Cortex of kidney (tissue), 1 donor: ENCODE measurements at places on chromosomes 12 and 14.

GRCh38 chr12:132456944-132457495, 32.9 kb upstream of the FBRSL1 start:
- no peak for DNase-seq

GRCh38 chr14:25048170-25049016, 1.6 kb downstream of the STXBP6 start:
- no peak for DNase-seq

DNA sequence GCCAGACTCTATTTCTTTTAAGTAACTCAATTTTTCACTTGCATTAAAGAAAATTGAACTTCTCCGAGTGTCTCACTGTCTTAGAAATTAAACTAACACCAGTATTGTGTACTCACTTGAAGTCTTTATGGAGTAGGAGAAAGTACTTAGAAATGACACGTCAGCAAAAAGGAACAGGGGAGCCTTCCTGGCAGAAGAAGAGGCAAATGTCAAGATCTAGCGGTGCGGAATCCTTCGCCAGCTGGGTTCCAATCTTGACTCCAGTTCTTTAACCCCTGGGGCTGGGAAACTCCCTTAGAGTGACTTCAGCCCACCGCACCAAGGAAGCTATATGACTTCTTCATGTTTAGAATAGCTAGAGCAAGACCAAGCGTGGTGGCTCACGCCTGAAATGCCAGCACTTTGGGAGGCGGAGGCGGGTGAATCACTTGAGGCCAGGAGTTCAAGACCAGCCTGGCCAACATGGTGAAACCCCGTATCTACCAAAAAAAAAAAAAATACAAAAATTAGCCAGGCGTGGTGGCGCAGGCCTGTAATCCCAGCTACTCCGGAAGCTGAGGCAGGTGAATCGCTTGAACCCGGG, 34.4 kb downstream of the WBP11 start:
- DNase-seq, result no peak

DNA sequence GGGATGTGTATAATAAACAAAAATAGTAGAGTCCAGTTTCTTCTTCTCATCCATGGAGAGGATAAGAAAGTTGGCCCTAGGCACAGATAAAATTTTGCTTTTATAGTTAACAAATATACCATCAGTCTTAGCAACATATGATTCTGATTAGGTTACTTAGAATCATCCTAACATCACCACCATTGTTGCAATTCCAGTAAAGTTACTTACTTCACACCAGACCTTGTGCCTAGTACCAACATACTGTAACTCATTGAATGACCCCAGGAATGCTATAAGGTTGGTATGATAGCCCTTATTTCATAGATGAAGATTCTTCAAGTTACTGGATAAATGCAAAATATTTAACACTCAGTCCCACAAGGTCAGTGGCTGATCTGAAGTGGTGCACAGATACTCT, 183.8 kb upstream of the ATP2B1 start:
- DNase-seq, result no peak

DNA sequence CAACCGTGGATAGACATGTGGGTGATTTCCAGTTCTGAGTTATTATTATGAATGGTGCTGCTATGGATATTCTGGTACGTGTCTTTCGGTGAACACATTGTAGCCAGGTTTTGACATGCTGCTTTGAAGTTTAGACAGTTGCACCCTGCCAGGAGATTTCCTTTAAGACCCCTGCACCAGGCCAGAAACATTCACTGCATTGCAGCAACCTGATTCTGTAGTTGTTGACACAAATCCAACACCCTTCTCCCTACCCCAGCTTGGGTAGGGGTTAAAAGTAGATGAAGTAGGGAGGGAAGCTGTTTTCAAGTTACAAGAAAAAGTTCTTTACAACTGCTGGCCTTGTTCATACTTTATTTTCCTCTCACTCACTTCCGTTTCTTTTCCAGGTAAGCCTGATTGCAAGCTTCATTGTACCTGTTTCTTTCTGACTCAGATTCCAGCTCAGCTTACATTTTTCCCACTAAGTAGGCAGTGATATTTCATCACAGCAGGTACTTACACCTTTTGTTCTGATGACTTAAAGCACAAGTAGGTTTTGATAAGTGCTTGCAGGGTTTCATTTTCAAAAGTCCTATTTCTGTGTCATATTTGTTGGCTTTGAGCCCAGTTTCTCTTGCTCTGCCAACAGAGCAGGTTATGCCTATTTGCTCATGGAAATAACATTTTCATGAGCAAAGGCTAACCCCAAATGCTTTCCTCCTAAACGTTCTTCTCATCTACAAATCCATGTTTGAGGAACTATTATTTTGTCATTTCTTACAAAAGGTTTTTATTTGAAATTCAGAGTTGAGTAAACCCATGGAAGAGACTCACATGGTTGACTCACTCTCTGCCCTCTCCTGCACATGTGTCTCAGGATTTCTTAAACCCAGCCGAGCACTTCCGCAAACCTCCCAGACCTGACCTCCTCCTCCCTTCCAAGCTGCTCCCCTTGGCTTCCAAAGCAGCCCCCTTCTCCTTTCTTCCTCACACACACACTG, 12.1 kb upstream of the LTA4H start:
- DNase-seq, result no peak

DNA sequence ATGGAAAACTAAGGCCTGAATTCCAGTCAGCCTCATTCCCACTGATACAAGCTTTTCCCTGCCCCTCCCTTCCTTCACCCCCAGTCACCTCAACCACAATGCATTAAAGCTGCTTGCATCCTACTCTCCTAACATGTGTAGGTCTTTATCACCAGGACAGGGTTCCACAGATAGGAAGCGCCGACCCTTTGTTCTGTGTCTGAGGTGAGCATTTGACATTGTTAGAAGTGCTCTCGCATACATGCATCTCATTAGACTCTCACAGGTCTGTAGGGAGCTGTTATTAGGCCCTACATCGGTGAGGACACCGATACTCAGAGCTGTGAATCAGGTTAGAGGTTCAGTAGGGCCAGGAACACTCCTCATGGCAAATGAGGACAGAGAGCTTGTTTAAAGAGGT, 13.2 kb upstream of the EDDM3A start:
- no peak for DNase-seq

DNA sequence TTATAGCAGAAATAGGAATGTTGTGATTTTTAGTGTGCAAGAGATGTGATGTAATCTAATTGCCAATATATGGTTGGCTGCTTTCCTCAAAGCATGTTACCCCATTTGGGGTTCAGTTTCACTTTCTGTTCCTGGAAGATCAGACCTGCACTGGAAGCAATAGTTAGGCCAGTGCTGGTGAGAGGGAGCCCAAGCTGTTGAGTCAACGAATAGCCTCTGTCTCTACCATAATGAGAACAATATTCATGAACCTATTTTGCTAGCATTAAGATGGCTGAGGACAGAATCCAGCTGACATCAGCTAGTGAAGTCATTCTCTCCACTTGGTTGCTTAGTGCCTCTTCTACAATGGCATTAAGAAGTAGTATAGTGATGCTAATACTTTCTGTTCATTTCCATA, 379.9 kb upstream of the DCN start:
- no peak for DNase-seq

DNA sequence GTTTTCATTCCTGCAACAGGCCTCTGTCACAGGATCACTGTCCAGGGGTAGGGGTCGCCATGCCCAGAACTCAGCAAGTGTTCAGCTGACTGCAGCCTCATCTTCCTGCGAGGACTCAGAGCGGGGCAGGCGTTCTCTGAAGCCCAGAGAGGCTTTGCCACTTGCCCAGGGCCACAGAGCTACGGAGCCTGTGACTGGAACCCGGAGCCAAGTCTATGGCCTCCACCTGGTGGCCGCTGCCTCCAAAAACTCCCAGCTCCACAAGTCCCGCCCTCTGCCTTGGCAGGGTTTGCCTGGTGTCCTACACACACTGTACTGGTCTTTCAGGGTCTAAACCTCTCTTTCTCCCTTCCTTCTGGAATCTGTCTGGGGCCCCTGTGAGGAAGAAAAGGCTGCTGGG, 8.7 kb upstream of the PPP1R13B start:
- DNase-seq, result no peak

DNA sequence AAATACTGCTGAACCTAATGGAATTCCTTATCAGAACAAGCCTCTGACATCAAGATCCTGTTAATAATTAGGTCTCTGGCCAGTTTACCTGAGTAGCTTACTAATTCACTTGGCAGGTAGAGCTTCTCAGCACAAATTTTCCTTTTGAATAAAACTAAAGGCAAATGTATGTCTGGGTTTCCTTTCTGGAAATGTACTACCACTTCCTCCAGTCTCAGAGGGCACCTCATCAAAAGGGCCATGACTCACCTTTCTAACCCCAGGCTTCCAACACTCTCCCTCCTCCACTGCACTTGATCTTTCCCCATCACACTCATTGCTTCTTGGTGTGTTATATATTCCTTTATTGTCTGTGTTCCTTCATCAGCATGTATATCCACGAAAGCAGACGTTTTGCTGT, 90.5 kb downstream of the SLC2A13 start:
- DNase-seq, result no peak

- no peak for DNase-seq
Measured at GRCh38 chr12:11651785-11652184, 2.3 kb downstream of the ETV6 start.

DNA sequence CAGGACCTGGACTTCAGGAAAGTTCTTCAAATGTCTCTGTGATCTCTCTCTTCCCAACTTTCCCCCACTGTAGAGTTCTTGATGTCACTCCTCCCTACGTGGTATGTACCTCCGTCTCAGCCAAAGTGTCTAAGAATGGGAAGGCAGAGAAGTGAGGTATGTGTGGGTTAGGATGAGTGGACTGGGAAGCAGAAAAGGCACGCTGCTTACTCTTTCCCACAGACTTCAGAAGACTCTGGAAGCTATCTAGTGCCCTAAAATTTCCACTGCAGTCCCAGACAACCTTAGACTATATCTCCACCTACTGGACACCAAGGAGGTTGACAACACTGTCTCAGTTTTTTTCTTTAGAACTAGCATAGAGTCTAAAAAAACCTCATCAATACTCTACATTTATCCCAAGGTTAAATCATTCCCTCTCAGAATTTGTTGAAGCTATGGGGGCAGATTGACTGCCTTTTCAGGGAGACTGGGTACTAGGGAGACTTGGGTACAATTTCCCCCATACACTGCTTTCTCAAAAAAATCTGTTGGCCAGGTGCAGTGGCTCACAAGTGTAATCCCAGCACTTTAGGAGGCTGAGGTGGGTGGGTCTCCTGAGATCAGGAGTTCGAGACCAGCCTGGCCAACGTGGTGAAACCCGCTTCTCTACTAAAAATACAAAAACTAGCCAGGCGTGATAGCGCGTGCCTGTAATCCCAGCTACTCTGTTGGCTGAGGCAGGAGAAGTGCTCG, 20.6 kb upstream of the ITGA5 start:
- no peak for DNase-seq

GRCh38 chr12:132116709-132117557, 27.2 kb downstream of the DDX51 start:
- no peak for DNase-seq

DNA sequence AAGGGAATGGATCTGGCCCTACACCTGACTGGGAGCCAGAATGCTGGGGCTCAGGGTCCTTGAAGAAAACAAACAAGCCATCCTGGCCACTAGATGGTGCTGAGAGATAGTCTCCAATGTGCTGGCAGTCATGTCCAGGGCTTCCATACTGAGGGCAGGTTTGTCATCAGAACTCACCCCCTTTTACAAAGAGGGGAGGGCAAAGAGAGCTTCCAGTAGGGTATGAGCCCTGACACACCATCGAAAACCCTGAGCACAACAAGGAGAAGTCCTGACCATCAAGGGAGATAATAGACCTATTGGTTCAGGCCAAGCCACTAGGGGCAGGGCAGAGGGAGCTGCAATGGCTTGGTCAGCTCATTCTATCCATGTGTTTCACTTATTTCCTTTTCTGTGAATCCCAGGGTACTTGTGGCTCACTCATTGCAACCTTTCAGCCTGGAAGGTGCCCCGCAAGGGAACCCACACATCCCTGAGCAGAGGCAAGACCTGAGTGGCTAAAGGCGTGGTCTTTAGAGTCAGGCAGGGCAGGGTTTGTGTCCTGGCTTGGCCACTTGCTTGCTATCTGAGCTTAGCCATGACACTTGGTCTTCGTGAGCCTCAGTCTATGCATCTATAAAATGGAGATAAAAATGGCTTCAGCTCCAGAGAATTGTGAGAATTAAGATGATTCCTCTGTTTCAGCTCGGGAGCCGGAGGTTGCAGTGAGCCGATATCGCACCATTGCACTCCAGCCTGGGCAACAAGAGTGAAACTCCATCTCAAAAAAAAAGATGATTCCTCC, 6.2 kb upstream of the PLEKHH1 start:
- no peak for DNase-seq

DNA sequence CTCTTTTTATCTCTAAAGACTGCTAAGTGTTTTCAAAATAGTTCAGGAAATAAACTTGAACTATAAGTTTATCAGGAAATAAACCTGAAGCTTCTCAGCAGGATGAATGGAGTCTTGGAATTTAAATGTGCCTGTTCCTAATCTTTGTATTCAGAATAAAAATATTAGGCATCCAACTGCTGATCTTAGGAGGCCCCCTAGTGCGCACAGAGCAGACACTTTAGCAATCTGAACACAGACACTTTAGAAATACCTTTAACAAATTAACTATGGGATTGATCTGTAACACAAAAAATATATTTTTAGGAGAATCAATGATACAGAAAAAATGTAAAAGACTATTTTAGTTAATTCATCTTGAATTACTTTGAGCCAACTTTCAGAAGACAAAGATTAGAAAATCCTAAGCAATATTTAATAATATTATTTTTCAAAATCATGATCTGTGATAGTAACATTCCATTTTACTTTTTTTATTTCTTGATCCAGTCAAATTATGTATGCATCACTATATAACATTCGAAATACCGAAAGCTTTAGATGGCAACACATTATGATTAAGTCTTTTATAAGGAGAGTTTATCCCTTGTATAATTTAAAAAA, 80.9 kb downstream of the SLC41A2 start:
- DNase-seq, result no peak

DNA sequence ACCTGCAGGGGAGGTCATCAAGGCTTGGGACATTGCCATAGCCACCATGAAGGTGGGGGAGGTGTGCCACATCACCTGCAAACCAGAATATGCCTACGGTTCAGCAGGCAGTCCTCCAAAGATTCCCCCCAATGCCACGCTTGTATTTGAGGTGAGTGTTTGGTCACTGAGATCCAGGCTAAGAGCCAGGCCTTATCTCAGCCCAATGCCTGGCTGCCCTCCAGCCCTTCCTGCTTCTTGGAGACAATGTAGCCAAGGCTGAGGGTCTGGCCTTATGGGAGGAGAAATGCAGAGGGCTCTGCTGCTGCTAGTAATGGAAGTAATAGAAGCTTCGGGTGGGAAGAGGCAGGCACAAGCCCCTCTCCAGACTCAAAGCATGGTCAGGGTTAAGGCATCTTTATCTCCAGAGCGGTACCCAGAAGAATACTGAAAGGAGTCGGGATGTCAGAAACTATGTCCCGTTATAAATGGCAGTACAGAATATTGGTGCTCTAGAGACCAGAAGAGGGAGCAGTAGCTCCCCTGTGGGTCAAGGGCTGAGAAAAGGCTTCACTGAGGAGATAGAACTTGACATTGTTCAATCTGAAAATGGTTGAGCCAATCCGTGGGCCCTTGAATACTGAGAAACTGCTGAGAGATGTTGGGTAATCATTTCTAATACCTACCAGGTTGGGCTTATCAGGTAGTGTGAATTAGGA, 3.1 kb downstream of the FKBP4 start:
- DNase-seq, result no peak

- DNase-seq, result no peak
Measured at GRCh38 chr12:131098178-131098981, 144.7 kb downstream of the ADGRD1 start.
